ENCODE measurements at places on chromosomes 5 and 9.

DNA sequence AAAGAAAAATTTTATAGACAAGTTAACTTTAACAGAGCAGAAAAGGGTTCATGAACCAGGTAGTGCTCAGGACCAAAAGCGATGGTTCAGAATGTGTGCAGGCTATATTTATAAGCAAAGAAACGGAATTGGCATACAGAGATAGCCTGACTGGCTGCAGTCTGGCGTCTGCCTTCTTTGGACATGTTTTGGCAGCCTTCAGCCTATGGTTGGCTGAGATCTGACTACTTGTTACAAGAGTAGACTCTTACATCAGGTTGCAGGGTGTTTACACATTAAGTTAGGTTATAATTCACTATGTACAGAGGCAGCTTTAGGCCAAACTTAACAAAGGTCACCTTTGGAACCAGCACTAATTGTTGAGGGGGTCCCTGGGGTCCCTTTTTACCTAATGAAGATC is 7.0 kb downstream of the NOP16 start:
- DNase-seq, result no peak

- DNase-seq, result no peak
Observed at GRCh38 chr5:9348401-9348996, 197.4 kb downstream of the SEMA5A start.

GRCh38 chr5:23001120-23001519 is 148.0 kb upstream of the CDH12 start:
- no peak for DNase-seq

GRCh38 chr5:101637599-101637998 is 658.5 kb downstream of the SLCO4C1 start:
- DNase-seq, result no peak

DNA sequence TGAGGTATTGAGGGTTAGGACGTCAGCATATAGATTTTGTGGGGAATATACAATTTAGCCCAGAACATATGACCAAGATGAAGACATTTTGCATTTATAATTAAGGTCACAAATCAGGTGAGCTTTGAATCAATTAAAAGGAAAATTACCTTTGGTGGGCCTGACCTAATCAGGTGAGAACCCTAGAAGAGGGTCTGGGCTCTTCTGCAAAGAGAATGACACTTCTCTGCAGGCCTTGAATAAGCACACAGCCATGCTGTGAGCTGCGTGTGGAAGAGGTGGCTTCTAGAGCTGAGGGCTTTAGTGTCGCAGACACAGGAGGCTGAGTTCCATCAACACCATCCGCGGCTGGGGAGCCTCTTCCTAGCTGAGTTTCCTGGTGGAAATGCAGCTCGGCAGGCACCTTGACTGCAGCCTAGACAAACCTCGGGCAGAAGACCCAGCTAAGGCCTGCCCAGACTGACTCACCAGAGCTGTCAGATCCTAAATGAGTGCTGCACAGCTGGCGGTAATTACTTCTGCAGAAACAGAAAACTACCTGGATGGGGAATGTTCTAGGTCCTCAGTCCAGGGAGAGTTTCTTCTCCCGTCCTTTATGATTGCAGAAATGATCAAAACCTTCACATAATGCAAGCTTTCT is 287.5 kb upstream of the IRX1 start:
- no peak for DNase-seq

DNA sequence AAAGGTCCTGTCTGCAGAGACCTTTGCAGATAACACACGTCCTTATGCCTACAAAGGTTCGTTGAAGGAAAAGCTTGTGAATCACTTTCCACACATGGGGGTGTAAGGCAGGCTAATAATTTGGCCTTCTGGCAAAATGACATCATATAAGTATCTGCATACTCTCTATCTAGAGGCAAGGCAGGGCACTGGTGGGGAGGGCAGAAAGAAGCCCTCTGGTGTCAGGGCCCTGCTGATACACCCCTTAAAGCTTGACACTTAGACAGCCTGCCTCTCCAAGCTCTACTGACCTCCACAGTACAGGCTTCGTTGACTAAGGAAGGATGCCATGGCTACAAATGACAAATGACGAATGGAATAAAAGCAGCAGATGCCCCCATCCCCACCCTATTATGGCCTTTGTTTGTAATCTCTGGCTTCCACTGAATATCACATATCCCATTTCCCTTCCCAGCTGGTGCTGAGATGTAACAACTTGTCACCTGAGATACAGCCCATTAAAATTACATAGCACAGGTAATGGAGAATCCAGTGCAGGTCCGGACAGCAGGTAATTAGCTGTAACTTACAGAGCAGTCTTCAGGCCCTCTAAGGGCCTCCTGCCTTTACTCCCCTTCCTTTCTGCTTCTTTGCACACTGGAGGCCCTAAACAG is 76.9 kb upstream of the IFNK start:
- DNase-seq, result no peak

DNA sequence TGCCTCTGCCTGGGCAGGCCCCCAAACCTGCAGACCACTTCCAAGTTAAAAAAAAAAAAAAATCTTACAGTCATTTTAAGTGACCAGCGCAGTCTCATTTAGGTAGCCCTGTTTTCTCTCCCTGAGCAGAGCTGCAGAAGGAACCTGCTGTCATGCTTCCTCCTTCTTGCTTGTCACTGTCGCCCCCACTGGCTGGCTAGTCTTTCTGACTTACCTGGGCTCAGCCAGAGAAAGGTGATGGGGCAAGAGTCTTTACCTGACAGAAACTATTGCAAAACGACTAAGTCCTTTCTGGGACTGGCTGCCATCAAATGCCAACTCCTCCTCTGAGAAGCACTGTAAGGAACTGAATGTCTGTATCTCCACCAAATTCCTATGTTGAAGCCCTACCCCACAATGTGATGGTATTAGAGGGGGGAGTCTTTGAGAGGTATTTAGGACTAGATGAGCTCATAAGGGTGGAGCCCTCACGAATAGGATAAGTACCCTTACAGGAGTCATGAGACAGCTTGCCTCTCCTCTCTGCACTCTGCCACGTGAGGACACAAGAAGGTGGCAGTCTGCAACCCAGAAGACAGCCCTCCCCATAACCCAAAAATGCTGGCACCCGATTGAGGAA is 58.4 kb upstream of the SHC3 start:
- DNase-seq, result no peak

- DNase-seq, result no peak
Observed at GRCh38 chr9:112842555-112842954, 48.1 kb downstream of the SLC46A2 start.

GRCh38 chr5:174094857-174095606 is 49.5 kb downstream of the NSG2 start:
- DNase-seq, result no peak

- DNase-seq, result no peak
Observed at GRCh38 chr9:121709798-121710197, 58.4 kb downstream of the DAB2IP start.

GRCh38 chr5:73136055-73136562 is 15.7 kb downstream of the TMEM171 start:
- DNase-seq, result no peak

DNA sequence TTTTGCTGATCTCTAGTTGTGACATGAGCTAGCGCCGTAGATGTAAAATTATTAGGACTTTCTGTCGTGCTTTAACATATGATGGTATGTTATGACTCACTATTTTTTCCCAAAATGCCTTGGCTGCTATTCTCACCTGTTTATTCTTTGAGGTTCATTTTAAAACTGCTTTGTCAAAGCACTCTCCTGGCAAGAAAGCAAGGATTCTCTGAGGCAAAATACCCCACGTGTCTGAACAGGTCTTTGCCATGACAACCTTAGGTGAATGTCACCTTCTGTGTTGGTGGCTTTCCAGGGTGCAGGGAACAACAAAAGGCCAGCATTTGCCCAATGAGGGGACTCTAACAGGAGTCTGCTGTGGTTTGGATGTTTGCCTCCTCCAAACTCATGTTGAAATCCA is 30.6 kb upstream of the COL5A1 start:
- DNase-seq, result no peak

DNA sequence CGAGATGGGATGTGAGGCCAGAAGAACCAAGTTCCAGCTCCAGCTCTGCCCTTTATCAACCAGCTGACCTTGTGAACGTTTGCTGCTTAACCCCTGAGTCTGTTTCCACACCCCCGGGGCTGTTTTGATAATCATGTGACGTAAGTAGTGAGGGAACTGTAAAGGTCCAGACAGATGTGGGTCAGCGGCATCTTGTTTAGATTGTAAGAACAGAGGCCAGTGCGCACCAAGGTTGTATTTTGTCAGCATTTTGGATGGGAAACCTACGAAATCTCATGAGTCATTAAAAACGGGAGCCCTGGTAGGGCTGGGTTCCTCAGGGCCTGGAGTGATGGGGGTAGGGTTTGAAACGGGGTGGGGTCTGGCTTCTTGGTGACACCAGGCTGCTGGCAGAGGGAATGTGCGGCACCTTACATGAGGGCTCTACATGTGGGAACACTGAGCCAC is 13.8 kb upstream of the COL15A1 start:
- DNase-seq, result no peak

DNA sequence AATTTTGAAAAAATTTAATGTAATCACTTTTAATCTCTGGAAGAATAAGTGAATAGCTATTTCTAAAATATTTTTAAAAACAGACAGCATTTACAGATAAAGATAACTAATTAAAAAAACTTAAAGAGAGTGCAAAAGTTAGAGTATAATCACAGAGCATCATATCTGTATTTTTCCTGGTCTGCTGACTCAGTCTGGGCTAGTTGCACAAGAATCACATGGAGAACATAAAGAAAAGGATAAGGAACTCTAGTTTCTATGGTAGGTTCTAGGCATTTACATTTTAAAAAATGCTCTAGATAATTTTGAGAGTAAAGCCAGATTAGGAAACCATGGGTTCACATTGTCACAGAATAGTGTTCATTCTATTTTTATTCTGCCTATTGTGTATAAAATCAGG is 347.4 kb downstream of the PSAT1 start:
- DNase-seq, result no peak

GRCh38 chr9:22210262-22210661 is 201.2 kb upstream of the CDKN2B start:
- DNase-seq, result no peak

- no peak for DNase-seq
Observed at GRCh38 chr5:61167382-61167781, 5.1 kb upstream of the SMIM15 start.

- no peak for DNase-seq
Observed at GRCh38 chr9:89807101-89807395, 202.2 kb downstream of the GADD45G start.

DNA sequence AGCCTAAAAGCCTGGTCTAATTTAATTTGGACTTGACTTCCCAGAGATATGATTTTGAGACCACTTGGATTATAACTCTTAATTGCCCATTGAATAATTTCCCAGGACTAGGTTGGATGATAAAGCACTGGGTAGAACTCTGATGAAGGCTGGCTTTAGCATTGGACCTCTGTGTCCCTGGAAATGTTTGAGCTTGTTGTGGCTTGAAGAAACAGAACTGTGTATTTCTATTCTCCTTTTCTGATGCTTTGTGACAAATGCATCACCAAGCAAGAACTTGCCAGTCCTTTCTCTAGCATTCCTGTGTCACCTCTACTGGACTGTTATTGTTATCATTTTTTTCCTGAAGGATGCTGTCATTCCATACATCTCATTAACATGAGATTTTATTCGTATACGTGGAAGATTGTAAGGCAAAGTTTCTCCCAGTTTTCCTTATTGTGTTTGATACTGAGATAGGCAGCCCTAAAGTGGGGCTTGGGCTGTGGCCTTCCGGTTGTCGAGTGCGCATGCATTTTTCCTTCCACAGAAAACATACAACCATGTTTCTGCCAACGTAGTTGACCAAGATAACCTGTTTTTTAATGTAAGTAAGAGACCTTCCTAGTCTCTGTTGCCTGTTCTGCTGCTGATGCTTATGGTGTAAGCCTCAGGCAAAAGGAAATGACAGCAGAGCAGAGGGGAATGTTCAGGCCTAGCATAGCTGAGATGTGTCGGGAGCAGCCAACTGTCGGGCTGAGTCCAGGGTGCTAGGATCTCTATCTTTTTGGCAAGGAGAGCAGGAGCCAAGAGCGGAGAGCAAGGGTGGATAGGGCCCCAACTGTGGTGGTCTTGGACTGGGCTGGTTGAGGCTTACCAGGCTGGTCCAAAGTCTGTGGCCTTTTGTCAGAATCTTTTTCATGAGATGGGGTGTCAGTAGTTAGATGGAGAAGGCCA is 2.3 kb downstream of the NTRK2 start:
- DNase-seq, result no peak

DNA sequence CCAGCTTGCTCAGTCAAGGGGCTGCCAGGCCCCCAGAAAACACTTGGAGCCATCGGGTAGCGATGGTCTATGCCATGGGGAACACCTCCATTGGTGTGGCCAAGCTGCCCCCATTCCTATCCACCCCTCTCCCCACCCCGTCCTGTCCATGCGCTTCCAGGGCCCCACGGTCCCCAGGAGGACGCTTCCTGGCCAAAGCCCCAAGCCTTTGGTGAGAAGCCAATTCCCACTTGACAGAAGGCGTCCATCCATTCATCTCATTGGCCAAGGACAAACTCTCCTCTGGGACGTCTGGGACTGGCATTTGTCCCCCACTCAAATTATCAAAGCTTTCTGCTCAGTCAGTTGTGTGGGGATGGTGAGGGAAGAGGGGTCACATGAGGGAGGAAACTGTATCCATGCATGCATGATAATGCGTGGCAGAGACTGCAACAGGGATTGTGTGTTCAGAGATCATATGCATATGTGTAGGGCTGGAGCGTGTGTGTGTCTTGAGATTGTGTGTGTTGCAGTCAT is 9.5 kb downstream of the CPLX2 start:
- DNase-seq, result no peak

GRCh38 chr5:54653956-54654614 is 136.5 kb downstream of the SNX18 start:
- no peak for DNase-seq

DNA sequence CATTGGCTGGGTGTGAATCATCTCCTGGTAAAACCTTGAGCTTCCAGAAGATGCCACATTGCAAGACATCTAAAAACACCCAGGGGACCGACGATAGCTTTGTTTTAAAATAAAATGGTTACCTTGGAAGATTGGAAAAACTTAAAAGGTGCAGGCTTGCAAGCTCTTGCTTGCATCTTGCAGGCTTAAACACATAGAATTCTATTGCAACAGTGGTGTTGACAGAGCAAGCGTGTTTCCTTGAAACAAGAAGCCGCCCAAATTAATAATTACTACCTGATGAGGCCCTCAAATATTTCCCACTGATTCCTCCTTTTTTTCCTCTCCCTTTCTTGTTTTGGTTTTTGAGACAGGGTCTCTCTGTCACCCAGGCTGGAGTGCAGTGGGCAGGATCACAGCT is 137.1 kb upstream of the BASP1 start:
- no peak for DNase-seq

DNA sequence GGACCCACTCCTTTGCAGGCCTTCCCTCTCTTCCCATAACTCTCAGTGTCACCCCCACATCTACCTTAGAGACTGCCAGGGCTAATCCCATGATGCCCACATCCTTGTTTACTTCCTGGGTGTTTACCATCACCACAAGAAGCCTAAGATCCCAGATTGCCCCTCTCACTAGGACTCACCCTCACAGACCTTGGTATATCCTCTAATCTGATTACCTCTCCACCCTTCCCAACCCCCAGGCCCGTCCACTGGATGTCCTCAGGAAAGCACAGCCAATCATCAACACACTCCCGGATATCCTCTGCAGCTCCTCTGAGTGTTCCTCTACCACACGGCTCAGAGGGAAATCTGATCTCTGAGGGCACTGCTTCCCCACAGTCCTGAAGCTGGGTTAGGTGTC is 91.0 kb downstream of the FOXD1 start:
- DNase-seq, result no peak

All from activated CD4-positive, alpha-beta T cell treated with anti-CD3 and anti-CD28 coated beads, Interleukin-2, amount 50 U/mL, for 48 hours (primary cell).